K562 (cell line): ENCODE measurements at places on chromosomes 5 and 9.

- no peaks in the 10 kb centered on the region for H3K36me3 ChIP-seq
- DNase-seq, result no peak
- H3K27ac ChIP-seq, result no peak overlapping the region
- H3K4me3 ChIP-seq, result no peak overlapping the region
- no peaks in the 10 kb centered on the region for H3K4me1 ChIP-seq
- H3K27me3 ChIP-seq, result no peaks in the 10 kb centered on the region
Observed at GRCh38 chr5:112064956-112065355, 308.0 kb upstream of the NREP start.

DNA sequence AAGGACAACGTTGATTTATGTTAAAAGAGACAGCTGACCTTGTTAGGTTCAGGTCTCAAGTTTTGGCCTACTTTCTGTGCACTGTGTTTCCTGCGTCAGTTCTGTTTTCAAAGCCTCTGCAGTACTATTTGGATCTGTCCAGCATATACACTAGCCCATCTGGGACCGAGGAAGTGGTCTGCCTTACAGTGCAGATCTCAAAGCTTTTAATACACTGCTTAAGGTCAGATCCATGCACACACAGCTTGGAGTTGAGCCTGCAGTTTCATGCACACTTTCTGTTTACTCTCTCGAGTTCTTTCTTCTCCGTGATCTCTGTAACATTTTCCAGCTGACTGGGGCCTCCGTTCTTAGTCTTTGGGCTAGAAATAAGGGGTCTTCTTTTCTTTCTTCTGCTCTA is 24.1 kb downstream of the CARTPT start:
- no peaks in the 10 kb centered on the region for H3K4me1 ChIP-seq
- H3K4me3 ChIP-seq, result no peak overlapping the region
- no peaks in the 10 kb centered on the region for H3K36me3 ChIP-seq
- H3K27ac ChIP-seq, result no peak overlapping the region

DNA sequence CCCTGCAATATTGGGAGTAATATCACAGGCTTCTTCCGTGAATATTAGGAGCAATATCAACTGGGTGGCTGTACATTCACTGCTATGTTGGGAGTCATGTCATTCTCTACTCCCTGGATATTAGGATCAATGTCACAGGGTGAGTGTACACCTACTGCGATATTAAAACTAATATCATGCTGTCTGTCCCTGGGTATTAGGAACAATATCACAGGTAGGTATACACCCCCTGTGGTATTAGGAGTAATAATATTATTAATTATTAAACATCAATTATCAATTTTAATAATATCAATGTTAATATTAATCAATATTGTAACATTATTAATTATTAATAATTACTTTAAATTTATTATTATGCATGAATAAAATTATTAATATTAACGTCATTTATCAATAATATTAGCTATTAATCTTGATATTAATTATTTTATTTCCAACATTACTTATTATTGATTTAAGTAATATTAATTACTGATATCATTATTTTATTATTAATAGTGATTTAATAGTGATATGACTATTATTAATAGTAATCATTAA is 121.9 kb downstream of the TMEM38B start:
- H3K27ac ChIP-seq, result no peak overlapping the region
- DNase-seq, result no peak
- H3K4me1 ChIP-seq, result no peaks in the 10 kb centered on the region
- no peaks in the 10 kb centered on the region for H3K36me3 ChIP-seq

- no peak overlapping the region for H3K27ac ChIP-seq
- H3K4me1 ChIP-seq, result no peaks in the 10 kb centered on the region
- H3K36me3 ChIP-seq, result no peaks in the 10 kb centered on the region
- H3K27me3 ChIP-seq, result no peaks in the 10 kb centered on the region
Observed at GRCh38 chr5:6328173-6328572, 50.2 kb downstream of the MED10 start.

DNA sequence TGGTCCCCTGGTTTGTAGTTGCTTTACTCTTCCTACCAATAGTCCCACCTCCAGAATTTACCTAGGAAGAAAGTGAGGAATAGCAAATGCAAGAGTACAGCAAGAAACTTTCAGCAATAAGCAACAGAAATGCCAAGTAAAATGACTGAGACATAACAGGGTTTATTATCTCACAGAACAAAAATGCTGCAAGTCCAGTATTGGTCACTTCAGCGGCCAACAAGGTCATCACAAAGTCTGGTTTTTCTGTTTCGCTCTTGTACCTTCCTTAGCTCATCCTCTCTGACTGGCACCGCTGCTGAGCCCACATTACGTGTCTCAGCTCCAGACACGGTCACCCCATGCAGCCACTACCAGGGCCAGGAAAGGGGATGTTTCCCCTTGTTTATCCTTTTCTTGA is 82.7 kb downstream of the RFK start:
- H3K4me1 ChIP-seq, result no peaks in the 10 kb centered on the region
- H3K27me3 ChIP-seq, result no peaks in the 10 kb centered on the region
- H3K36me3 ChIP-seq, result no peaks in the 10 kb centered on the region
- no peak overlapping the region for H3K27ac ChIP-seq

GRCh38 chr5:118620233-118620632 is 368.1 kb downstream of the DTWD2 start:
- H3K4me1 ChIP-seq, result no peaks in the 10 kb centered on the region
- no peak overlapping the region for H3K4me3 ChIP-seq
- H3K36me3 ChIP-seq, result no peaks in the 10 kb centered on the region

DNA sequence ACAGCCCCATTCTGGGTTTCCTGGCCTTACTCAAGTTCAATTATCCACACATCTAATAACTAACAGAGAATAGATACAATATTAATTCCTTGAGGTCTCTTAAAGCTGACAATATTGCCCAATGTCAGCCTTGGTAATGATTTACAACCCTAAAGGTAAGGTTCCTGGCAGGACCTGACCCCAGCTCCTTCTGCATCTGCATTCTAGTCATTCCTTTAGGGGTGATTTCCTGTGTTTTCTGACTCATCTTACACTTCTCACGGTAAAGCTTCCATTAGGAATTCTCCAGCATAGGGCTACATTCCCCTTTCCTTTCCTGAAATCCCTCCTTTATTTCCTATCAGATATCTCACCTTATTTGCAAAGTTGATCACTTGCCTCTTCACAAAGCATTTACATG is 9.3 kb downstream of the HAVCR1 start:
- peaks cover 5% of the 10 kb centered on the region; the same call in 1 of the 2 replicates for H3K27me3 ChIP-seq
- H3K4me3 ChIP-seq, result no peak overlapping the region
- no peak for DNase-seq
- H3K4me1 ChIP-seq, result no peaks in the 10 kb centered on the region
- no peak overlapping the region for H3K27ac ChIP-seq
- H3K36me3 ChIP-seq, result no peaks in the 10 kb centered on the region

GRCh38 chr5:181203093-181203711 is 1.8 kb downstream of the TRIM7 start:
- DNase-seq, result no peak
- no peaks in the 10 kb centered on the region for H3K27me3 ChIP-seq
- H3K36me3 ChIP-seq, result no peaks in the 10 kb centered on the region
- H3K4me1 ChIP-seq, result peaks cover 49% of the 10 kb centered on the region

GRCh38 chr5:176809544-176810080 is 747 bp upstream of the UNC5A start:
- H3K4me1 ChIP-seq, result peaks cover 31% of the 10 kb centered on the region
- no peak overlapping the region for H3K4me3 ChIP-seq
- no peak overlapping the region for H3K27ac ChIP-seq

- no peak overlapping the region for H3K4me3 ChIP-seq
- H3K4me1 ChIP-seq, result no peaks in the 10 kb centered on the region
Observed at GRCh38 chr9:15032860-15033259, 122.6 kb upstream of the FREM1 start.

- H3K4me3 ChIP-seq, result no peak overlapping the region
- no peaks in the 10 kb centered on the region for H3K36me3 ChIP-seq
- peaks cover 4% of the 10 kb centered on the region for H3K27me3 ChIP-seq
- DNase-seq, result no peak
- H3K4me1 ChIP-seq, result no peaks in the 10 kb centered on the region
Observed at GRCh38 chr5:172669386-172670004, 28.4 kb downstream of the NEURL1B start.

DNA sequence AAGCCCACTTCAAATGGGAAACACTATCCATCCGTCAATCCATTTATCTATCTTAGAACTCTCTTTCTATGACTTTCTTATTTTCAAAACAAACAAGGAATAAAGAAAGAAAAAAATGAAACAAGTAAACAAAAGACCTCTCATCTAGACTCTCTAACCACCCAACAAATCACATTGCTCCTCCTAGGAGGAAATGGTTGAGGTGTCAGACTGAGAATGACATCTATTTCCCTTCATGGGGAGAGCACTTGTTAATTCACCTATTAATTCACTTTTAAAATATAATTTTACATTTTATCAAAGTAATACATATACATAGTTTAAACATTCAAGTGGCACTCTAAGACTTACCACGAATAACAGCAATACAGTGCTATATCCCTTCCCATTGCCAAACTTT is 2.4 kb upstream of the IL31RA start:
- no peak overlapping the region for H3K27ac ChIP-seq
- H3K36me3 ChIP-seq, result no peaks in the 10 kb centered on the region
- DNase-seq, result no peak

DNA sequence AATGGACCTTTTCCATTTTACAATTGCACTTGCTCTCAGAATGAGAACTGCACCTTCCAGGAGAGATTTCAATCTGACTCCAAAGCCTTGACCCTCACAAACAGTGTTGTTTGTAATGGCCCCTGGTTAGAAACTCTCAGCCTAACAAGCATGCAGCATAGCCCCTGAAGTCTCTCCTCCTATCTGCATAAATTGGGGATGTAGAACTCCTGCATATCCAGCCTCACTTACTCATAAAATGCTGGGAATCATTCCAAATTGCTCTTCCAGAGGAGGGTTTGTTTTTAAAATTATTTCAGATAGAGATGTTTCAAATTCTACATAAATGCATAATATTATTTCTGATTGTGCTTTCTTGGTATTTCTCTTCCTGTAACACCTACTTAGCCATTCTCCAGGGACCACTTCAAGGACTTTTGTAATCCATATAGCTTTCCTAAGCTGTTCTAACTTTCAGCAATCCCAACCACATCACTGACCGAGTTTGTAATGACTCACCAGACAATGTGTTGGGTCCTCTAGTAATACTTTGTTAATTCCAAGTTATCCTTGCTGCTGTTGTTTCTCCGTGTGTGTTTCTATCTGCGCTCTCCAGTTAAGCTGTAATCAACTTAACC is 143.8 kb upstream of the CCDC152 start:
- no peaks in the 10 kb centered on the region for H3K36me3 ChIP-seq
- H3K4me3 ChIP-seq, result no peak overlapping the region
- 0 out of 3 replicates have a peak, but pooled peaks cover 2% of the 10 kb centered on the region for H3K27me3 ChIP-seq
- H3K4me1 ChIP-seq, result no peaks in the 10 kb centered on the region
